DMS153 (cell line): ENCODE measurements at places on chromosomes 12 and 14.

GRCh38 chr14:51871846-51872245 is 11.4 kb downstream of the GNG2 start:
- no peak for DNase-seq

- DNase-seq, result no peak
Observed at GRCh38 chr14:68539241-68539737, 253.6 kb downstream of the ZFP36L1 start.

DNA sequence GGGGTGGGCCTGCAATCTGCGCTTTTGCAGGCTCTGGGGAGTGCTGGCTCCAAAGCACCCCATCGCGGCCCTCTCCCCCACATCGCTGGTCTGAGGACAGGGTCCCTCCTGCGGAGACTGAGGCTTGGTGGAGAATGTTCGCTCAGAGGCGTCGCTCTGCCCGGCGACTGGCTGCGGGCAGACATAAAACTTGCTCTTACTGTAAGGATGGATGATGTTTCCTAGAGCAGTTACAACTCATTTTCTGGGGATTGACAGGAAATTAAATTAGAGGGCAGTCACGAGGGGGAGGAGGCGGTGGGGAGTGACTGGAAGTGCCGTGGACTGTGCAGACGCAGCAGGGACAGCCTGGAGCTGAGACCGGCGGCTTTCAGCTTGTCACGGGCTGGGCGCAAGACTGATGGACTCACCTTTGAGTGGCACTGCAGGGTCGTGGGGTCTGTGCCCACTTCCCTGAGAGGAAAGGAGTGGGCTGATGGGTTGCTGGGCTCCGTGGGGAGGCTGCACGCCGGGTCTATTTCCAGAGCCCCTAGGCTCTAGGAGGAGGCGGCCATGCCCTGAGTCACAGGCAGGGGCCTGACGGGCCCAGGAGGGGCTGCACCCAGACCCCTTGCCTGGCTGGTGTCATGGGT is 32.8 kb downstream of the NOC4L start:
- DNase-seq, result no peak

DNA sequence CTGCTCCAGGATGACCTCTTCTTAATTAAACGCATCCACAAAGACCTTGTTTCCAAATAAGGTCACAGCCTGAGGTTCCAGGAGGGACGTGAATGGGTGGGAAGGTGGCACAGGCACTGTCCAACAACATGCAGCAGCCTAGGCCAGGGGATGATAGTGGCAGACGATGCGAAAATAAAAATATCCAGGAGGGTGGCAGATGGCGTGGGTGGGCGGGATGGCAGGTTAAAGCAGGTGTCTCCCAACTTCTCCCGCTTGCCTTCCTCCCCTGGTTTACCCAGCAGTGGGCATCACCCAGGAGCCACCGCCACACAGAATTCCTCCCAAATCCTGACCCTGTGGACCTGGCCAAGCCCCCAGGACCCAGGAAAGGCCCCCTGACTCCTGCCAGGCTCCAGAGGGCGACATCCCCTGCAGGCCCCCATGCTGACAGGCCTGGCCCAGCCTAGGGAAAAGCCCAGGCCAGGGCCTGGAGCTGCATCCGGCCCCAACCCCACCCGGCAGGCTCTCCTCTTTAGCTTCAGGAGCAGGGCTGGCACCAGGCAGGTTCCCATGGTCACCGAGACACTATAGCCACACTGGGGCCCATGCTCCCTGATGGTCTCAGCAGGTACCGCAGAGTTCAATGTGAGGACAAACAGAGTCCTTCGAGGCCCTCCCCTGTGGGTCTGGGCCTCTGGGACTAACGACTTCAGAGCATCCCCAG is 9.7 kb downstream of the NCOR2 start:
- DNase-seq, result peak; percentile 33

DNA sequence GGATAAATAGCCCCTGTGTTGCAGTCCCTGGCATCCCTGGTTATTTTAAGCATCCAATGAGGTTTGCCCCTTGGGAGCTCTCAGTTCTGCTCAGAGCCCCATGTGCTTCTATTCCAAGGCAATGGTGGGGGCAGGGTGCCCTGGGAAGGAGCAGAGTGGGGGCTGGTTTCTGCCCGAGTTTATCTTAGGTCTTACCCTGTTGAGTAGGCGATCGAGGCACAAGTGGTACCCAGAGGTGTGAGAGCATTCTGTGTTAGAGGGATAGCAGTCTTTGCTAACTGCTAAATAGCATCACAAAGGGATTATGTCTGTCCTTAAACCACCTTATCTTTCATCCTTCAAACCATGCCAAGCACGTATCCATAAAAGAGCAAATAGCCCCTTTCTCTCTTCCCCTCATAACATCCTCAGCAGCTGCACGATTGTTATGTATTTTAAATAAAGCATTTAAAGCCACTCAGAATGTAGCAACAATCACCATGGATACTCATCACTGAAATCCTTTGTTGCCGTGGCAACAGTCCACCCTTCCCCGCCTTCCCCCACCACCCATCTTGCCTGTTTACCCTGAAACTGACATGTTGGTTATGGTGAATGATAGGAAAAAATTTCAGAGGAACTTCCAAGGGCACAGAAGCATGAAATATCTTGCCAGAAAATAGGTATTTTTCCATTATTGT is 139.3 kb downstream of the PTPN11 start:
- DNase-seq, result no peak

- DNase-seq, result no peak
Observed at GRCh38 chr12:59036347-59036746, 116.0 kb upstream of the LRIG3 start.
